ENCODE measurements at places on chromosomes 16 and 17. TPM values are rescaled to one million over a fixed set of nuclear protein-coding genes. Genes with fewer than 3 reads are reported as not detected.

GRCh38 chr17:68421486-68421885 lies 35.8 kb downstream of the WIPI1 start:
- no peaks in the 10 kb centered on the region for H3K36me3 ChIP-seq
- no peak overlapping the region for H3K27ac ChIP-seq
- DNase-seq: no peak
- H3K27me3 ChIP-seq: no peaks in the 10 kb centered on the region
- H3K4me1 ChIP-seq: no peaks in the 10 kb centered on the region

GRCh38 chr17:357644-358043 lies 5.0 kb upstream of the RPH3AL start:
- no peaks in the 10 kb centered on the region for H3K27me3 ChIP-seq
- DNase-seq: no peak
- H3K4me1 ChIP-seq: peaks cover 39% of the 10 kb centered on the region
- H3K36me3 ChIP-seq: no peaks in the 10 kb centered on the region
- no peak overlapping the region for H3K4me3 ChIP-seq

GRCh38 chr16:55499281-55499680 lies 9.6 kb upstream of the LPCAT2 start:
- H3K27me3 ChIP-seq: no peaks in the 10 kb centered on the region
- H3K36me3 ChIP-seq: no peaks in the 10 kb centered on the region
- H3K4me1 ChIP-seq: peaks cover 20% of the 10 kb centered on the region
- DNase-seq: no peak

- no peak for DNase-seq
- no peak overlapping the region for H3K27ac ChIP-seq
- no peak overlapping the region for H3K4me3 ChIP-seq
- no peaks in the 10 kb centered on the region for H3K4me1 ChIP-seq
These were observed 55.0 kb downstream of the VAT1L start for GRCh38 chr16:77843405-77843804.

DNA sequence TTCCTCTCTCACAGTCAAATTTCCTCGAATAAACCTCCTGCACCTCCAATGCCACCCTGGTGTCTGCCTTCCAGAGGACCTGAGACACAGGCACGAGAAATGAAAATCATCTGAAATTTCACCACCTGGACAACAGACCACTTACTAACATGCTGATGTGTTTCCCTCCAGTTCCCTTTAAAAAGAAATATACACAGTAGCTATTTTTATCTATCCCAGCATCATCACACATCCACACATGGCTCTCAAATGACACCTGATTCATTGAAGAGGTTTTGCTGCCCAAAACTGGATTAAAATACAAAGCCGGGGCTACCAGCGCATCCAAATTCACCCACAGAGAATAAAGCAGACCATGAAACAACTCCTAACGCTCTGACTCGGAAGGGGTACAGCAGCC lies 13.9 kb downstream of the ELAC2 start:
- peaks cover 100% of the 10 kb centered on the region for H3K36me3 ChIP-seq
- H3K27ac ChIP-seq: no peak overlapping the region
- no peaks in the 10 kb centered on the region for H3K4me1 ChIP-seq
- H3K27me3 ChIP-seq: no peaks in the 10 kb centered on the region

DNA sequence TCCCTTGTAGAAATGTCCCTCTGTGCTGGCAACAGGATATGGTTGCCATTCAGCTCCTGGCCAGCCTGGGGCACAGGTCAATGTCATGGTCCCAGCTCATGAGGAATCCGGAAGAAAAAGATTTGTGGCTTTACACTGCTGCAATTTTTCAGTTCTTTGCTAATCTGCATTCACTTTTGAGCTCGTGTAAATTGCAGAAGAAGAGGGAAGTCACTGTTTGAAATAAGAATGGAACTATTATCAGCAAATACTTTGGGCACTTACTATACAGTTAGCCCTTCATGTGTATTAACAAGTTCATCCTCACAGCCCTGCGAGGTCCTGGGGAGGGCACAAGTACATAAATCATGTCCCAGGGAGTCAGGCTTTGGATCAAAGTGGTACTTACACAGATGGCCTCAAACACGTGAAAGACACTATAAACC lies 14.2 kb downstream of the SLC47A2 start:
- no peak for DNase-seq
- H3K27ac ChIP-seq: no peak overlapping the region
- peaks cover 8% of the 10 kb centered on the region for H3K4me1 ChIP-seq
- no peak overlapping the region for H3K4me3 ChIP-seq
- no peaks in the 10 kb centered on the region for H3K27me3 ChIP-seq
- H3K36me3 ChIP-seq: no peaks in the 10 kb centered on the region

KRT20 gene
- total RNA-seq: not detected

HLF gene
- total RNA-seq: 7.7 TPM

TMEM106A gene
- 1.7 TPM for total RNA-seq

ADAM11 gene
- total RNA-seq: not detected
